Activated T-helper 17 cell treated with anti-CD3 and anti-CD28 coated beads, Interleukin-2, amount 50 U/mL, for 72 hours (primary cell): ENCODE measurements at places on chromosomes 3 and 15. TPM values are rescaled to one million over a fixed set of nuclear protein-coding genes. Genes with fewer than 3 reads are reported as not detected.

- no peak for ATAC-seq
These were observed 28.8 kb upstream of the VILL start for GRCh38 chr3:37961622-37962431.

- no peak for ATAC-seq
These were observed 54.0 kb upstream of the BBX start for GRCh38 chr3:107468782-107469181.

TMEM158 gene
- not detected for total RNA-seq

DNA sequence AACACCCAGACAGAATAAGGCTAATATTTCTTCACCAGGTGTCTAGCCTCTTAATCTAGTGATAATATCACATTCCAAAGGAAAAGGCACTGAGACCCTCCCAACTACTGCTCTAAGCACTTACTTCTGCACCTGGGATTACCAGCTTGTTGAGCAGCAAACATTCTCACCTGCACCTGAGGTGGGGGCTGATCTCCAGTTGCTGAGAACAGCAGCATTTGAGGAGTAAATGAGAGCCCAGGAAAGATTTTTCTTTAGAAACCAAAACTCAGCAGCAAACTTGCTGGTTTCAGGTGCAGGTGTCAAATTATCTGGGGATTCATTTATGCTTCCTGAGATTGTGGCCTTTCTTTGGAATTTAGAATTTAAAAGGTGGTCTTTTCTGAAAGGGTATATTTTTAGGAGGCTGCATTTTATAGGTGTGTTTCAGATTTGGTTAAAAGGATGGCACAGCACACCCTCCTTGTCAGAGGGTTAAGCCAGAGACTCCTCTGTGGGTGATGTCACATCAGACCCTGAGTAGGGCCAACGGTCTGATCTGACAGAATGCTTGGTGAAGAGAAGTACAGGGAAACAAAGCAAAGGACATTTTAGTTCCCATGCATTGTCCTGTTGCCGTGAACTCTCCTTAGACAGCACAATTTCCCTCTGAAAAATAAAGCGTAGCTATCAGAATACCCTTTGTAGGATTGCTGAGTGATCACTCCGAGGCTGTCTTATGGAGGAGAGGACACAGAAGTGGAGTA lies 411.0 kb upstream of the ATP11B start:
- ATAC-seq = no peak

DNA sequence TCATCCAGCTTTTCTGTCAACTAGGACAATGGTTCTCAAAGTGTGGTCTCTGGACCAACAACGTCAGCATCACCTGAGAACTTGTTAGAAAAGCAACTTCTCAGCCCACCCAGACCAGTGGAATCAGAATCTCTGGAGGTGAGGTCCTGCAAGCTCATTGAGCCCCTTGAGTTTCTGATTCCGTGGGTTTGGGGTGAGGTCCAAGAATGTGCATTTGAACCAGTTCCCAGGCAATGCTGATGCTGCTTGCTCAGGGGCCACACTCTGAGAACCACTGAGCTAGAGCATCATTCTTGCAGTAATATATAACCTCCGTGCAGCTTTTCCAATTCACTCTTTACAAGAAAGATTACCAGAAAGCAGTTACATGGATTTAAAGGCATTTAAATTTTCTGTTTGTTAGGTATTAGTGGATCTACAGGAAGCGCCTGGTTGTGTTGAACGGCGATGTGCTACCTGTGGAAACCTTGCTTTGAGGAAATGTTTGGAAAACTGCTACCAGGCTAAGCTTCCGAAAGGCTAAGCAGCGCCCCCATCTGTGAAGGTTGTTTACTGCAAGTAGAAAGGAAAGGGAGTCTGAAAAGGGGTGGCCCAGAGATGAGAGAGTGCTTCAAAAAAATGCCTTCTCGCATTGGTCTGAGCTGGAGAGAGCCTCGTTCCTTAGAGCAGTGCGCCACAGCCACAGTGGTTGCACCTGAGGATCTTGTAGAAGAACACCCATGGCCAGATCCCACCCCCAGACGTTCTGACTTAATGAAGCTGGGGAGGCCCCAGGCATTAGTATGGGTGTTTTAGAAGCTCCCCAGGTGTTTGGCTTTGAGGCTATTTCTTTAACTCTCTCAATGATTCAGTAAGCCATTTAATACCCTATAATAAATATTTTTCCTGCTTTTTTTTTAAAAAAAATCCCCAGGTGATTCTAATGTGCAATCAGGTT lies 50.0 kb downstream of the RLBP1 start:
- ATAC-seq = no peak

DNA sequence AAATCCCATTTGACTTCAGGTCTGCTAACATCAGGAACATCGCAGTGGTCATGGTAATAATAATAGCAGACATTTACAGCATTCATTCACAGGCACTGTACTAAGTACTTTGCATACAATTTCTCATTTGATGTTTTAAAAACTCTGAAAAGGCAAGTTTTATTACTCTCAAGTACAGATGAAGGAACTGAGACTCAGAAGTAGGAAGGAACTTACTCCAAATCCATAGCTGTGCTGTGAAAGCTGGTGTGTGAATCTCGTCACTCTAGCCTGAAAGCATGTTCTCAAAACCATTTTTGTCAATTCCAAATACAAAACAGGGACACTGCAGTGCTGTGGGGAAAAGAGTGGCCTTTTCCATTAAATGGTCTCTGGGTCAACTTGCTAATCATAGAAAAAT lies 179.9 kb downstream of the FAM43A start:
- no peak for ATAC-seq

GRCh38 chr15:56211960-56212550 lies 31.6 kb downstream of the RFX7 start:
- no peak for ATAC-seq

DNA sequence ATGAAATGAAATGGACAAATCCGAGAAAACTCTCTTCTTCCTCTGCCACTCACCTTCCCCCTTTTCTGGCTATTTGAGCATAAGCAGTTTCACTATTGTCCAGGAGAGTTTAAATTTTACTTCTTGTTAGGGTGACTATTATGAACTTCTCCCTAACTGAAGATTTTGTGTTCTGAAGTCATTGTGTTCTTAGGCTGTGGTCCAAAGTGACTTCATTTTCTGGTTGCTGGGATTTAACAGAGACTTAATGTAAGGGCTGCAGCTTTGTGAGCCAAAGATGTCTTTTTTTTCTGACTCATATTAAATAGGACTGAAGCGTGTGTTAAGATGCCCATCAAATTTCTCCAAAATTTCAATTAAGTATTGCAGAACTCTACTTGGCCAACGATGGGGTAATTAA lies 46.5 kb upstream of the FSTL1 start:
- ATAC-seq = no peak

DNA sequence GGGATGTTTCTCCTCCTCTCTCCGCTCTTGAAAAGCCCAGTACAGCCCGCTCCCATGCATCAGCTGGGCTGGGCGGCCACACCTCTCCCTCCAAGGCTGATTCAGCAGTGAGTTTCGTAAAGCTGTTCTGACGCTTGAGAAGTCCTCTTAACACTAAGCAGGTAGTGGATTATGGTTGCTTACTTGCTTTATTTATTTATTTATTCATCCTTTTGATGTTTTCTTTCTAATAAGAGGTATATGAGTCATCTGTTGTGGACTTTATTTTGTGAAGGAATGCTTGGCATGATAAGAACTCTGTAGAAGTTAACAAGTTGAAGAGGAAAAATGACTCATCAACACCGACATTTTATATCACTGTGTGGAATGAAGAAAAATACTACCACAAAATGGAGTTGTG lies 285.0 kb downstream of the SQOR start:
- ATAC-seq = no peak

DNA sequence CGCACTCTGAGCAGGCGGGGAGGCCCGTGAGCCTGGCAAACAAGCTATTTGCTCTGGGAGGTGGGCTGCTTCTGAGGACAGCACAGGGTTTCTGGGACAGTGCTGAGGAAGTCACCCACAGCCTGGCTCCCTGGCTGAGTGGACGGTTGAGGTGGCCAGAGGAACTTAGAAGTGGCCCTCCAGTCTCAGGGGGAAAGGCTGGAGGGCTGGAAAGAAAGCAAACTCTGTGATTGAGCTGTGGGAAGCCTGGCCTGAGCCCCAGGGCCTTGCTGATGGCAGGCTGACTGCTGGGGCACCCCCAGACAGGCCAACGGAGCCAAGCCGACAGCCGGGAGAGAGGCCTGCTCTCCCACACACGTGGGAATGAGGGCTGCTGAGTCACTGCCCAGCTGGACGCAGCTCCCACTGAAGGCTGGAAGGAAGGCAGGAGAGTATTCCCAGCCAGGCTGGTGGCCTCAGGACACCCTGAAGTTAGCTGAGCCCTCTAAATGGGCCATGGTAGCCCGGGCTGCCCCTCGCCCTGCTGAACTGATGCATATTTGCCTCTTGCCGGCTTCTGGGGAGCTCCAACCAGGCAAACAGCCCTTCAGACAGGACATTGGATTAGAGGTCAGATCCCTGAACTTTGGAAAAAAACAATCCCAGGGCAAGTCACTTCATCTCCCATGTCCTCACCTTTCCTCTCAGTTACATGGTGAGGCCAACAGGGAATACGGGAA lies 98.0 kb upstream of the TLE3 start:
- no peak for ATAC-seq

CLDN18 gene
- total RNA-seq = not detected
